ENCODE measurements at places on chromosomes 5 and 9.
A peak's percentile ranks its signal among the peaks of the same experiment; 100 is the strongest.

GRCh38 chr9:19298436-19299000 lies 68.0 kb downstream of the DENND4C start:
- peak; percentile 20 for DNase-seq

DNA sequence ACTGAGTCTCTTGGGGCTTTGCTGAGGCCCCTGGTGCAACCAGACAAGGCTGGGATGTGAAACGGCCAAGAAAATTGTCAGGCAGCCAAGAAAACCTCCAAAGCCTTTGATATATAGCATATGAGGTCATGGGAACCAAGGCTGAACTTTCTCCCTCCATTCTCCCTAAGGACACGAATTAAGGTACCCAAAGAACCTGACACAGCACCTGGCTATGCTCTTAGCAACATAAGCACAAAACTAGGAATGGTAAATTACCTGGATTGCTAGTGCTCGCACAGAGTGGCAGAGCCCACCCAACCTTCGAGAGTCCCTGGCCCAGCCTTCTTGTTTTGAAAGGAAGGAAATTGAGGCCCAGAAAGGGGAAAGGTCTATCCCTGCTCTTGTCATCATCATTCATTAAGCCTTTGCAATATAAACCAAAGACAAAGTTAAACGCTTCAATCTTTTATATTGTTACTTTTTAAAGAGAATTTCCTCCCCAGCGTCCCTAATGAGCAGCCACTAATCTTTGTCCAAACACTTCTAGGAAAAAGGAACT lies 220.0 kb upstream of the NR4A3 start:
- peak; percentile 3 for DNase-seq

GRCh38 chr9:93308676-93309075 lies 124.7 kb downstream of the WNK2 start:
- DNase-seq, result no peak

DNA sequence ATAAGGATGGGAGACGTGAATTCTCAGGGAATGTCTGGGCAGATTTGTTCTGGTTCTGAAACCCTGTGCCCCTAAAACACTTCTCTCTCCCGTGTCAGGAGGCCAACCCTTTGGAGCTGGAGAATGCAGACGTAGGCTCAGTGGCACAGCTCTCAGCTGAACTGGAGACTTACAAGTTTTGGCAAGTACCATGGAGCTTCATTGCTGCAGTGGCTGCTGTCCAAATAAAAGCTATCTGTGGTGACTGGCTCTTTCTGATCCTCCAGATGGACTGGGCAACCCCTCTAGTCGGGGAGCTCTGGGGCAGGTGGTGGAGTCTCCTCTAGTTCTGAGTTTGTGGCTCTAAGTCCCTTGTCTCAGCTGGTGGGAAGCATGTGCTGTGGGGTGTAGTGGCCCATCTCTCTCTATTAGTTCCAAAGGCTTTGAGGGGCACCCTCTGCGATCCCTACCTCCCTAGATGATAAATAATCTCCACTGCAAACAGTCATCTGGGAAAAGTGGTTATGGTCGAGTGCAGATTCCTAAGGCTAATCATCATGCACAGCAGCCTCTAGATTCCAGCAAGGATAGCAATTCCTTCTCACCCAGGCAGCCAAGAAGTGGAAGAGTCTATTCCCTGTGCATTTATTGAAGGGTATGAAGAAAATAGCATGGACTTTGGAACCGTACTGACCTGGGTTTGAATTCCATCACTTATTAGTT lies 204.2 kb upstream of the KLF4 start:
- DNase-seq, result peak; percentile 36

DNA sequence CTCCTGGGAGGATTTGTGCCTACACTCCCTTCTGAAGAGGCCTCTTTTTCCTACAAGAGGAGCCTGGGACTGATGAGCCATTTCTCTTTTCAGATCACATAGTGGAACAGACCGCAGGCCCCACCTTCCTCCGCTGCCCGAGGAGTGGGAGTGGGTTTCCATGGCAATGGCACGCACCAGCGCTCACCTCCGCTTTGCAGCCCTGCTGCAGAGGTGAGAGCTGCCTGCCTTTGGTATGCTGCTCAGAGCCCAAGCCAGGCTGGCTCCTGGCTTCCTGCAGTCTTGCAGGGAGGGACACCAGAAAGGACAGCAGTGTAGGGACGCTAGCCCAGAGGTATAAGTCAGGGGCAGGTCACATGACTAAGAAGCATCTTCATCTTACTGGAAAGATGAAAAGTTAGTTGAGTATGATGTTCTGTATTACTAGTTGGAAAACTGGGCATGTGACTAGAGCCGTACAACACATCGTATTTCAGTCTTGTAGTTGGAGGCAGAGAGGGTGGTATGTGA lies 12.4 kb downstream of the PTTG1 start:
- no peak for DNase-seq

GRCh38 chr5:157582731-157583620 lies 7.4 kb upstream of the ADAM19 start:
- no peak for DNase-seq

GRCh38 chr5:154411338-154411737 lies 34.5 kb upstream of the SAP30L start:
- no peak for DNase-seq

- DNase-seq, result peak; percentile 41
These were observed 51.5 kb upstream of the RNU6ATAC start for GRCh38 chr9:134215699-134216448.

DNA sequence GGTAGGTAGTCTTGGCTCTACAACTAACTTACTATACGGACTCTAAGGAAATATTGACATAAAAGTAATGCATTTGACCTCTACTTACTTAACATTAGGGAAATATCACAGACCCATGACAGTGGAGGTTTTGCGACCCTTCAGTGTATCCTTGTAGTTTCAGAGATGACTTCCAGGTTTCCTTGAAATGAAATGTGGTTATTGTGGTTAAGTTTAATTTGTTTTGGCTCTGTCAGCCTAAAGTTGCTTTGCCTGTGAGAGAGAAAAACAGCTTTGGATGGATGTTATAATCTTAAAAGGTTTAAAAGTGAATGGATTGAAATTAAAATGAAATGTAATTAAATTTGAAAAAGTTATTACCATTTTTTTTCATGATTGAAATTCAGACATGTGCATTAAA lies 42.9 kb downstream of the LRRTM2 start:
- no peak for DNase-seq

GRCh38 chr9:118000581-118000980 lies 296.4 kb downstream of the TLR4 start:
- no peak for DNase-seq

DNA sequence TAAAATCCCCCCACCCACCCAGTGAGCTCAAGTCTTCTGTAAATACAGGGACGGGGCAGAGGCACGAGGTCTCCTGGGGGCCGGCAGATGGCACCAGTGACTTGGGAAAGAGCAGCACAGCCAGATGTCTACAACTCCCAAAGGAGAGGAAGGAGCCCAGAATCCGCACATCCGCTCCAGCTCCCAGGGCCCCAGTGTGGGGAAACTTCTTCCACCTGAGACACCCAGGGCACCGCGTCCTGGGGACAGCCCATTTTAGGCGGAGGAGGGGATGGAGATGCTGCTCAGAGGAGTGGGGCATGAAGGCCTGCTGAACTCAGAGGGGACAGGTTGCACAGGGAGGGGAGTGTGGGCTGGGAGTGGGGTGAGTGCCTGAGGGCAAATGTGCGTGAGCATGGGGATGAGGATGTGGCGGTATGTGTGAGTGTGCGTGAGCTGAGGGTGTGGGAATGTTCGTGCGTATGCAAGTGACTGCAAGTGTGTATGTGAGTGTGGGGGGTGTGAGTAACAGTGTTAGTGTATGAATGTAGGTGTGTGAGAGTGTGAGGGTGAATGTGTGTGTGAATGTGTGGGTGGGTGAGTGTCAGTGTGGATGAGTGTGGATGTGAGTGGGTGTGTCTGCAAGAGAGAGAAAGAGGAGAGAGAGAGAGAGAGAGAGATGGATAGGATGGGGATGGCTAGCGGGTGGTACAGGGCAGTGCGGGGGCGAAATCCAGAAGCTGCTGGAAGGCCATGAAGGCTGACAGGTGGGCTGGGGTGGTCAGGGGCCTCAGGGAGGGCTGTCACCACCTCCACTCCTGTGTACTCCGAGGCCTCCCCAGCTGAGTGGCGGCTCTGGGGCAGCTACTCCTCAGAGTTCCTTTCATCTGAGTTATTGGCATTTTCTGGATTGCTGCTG lies 63.5 kb downstream of the DUSP1 start:
- peak; percentile 49 for DNase-seq

GRCh38 chr9:137166380-137167229 lies 3.2 kb downstream of the LRRC26 start:
- no peak for DNase-seq

DNA sequence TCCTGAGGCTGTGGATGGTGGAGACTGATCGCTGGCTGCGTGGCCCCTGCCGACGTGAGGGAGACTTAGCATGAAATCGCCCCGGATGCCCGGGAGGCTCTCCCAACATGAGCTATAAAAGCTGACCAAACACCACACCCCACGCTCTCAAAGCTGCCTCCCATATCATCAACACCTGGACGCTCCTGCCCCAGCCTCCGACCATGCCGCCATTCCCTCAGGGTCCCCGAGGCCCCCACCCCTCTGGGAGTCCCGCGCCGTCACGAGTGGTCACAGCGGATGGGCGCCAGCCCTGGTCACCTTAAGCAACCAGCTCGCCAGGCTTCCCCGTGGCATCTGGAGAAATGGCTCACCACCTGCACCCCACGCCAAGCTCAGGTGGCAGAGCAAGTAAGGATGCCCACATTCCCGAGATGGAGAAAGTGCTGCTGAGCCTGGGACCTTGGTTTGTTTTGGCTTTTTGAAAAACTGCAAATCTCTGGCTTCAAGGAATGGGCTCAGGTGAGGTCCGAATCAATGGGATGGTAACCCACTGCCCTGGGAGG lies 196.0 kb downstream of the MED10 start:
- DNase-seq, result no peak

- peak; percentile 74 for DNase-seq
These were observed 599.8 kb upstream of the BRINP1 start for GRCh38 chr9:119968836-119969707.

- peak; percentile 93 for DNase-seq
These were observed 4.2 kb downstream of the ADAM19 start for GRCh38 chr5:157571357-157571827.

- peak; percentile 73 for DNase-seq
These were observed 43.3 kb downstream of the SLC28A3 start for GRCh38 chr9:84297162-84297821.

DNA sequence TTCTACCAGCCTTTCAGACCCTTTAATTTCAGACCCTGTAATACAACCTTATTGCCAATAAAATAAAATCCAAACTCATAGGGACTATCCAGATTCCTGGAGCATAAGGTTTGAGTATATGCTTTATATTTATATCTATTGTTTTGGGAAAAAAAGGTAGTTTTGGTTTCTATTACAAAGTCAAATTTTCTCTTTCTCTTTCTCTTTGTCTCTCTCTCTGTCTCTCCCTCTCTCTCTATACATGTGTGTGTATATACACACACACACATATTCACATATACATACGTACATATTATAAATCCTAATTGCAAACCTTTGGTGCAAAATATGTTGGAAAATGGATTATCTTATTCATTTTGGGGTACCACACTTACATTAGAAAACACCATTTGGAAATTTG lies 39.0 kb downstream of the TMEM232 start:
- DNase-seq, result no peak

GRCh38 chr9:27431543-27432147 lies 92.4 kb upstream of the IFNK start:
- no peak for DNase-seq

GRCh38 chr9:130042406-130042884 lies 544 bp downstream of the FNBP1 start:
- DNase-seq, result no peak

GRCh38 chr5:154421868-154422267 lies 23.9 kb upstream of the SAP30L start:
- peak; percentile 23 for DNase-seq

GRCh38 chr9:33125461-33125860 lies 41.7 kb downstream of the B4GALT1 start:
- no peak for DNase-seq
